ENCODE measurements at places on chromosomes 4 and X.

- no peak for DNase-seq
Observed at GRCh38 chrX:48589482-48590162, 7.7 kb upstream of the WDR13 start.

DNA sequence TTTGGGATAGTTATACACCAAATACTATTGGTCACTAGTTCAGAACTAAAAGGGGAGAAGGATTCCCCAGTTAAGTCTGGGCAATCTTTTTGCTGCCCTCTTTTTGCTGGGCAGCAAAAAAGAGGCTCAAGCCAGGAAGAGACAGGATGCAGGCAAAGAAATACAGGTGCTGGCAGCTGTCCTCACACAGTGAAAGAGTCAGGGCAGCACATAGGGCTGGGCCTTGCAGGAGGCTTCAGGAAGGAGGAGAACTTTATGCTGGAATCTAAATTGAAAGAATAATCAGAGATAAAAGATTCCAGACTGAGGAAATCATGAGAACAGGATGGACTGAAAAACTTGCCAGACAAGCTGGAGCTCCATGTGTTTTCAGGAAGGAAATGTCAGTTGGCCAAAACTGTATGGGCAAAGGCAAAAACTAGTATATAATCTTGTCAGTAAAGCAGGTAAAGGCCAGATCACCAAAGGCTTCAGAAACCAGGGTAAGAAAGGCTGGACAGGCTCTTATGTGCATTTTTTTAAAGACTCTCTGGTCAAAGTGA is 46.8 kb downstream of the PDGFC start:
- no peak for DNase-seq

DNA sequence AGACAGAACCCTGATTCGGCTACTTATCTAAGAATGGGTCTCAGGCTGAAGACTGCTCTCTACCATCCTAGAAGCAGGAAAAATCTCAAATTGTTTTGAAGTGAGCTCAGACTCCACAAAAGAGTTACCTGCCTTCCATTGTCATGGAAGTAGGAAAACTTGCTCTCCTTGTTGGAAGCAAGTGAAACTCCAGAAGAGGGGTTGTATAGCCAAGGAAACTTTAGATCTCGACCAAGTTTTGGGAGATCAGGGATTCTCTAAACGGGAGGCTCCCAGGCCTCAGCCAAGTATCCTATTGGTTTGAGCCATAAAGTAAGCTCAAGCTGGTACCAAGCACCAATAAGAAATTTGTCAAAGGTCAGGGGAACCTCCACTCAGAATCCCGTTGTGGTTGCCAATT is 9.2 kb upstream of the FHDC1 start:
- no peak for DNase-seq

GRCh38 chr4:101190751-101191150 is 156.6 kb downstream of the PPP3CA start:
- DNase-seq = no peak

- DNase-seq = no peak
Observed at GRCh38 chr4:104941661-104942062, 205.0 kb upstream of the TET2 start.
